ENCODE measurements at places on chromosomes 7 and 10.

- no peak for DNase-seq
These were observed 128.5 kb downstream of the KIF20B start for GRCh38 chr10:89829887-89830269.

DNA sequence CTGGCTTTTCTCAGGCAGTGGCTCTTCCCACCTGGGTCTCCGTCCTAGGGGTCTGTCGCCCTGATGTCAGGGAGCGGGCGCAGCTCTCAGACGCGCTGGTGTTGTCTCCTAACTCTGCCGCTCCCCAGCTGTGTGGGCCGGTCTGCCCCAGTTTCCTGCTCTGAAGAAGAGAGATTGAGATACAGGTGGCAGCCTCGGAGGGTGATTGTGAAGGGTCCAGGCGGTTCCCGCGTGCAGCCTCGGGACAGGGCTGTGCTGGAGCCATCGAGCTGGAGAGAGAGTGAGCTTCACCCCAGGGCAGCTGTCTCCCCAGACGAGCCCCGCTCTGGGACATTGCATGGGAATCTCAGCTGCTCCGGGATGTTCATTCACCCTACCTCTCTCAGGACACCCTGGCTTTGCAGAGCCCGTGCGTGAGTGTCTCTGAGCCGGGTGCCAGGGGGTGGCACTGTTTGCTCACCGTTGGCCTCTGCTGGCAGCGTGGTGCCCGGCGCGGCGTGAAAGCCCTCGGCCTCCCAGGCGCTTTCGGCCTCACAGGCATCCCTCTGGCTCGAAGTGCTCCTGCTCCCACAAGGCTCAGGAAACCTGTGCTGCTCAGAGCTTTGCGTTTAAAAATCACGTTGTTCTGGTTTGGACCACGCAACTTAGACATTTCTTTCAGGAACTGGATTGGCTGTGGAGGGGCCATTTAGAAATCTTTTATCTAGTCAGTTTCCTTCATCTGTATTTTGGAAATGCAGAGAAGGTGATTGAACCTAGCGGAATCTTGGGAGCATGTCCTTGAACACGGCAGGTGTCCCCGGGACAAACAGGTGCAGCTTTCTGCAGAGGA, 33.8 kb upstream of the ZFAND2A start:
- DNase-seq, result peak; percentile 57

DNA sequence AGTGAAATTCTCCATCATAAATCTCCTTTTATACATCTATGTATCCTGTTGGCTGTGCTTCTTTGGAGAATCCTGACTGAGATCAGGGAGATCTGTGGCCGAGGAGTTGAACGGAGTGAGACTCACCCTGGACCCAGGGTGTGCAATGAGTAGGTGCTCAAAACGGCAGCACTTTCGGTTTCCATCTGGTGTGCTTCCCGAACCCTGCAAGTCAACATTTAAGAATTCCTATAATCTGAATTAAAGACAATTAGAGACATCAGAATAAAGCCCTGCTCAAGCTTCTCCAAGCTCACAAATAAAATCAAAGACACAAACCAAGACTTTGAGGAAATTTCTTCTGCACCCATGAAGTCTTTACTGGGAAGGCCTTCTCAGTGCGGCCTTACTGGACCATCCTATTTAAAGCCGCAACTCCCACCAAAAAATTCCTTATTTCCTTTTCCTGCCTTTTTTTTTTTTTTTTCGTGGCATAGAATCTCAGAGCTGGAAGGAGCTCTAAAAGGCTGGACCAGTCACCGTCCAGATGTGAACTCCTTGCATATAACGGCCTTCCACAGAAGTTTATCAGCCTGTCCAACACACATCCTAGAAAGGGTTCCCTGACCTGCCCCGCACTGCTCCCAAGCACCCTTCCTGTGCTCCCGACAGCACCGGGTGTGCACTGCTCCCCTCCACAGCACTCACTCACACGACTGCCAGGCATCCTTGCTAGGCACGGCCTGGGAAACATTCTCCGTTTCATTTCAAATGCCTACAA, 29.7 kb downstream of the GNA12 start:
- DNase-seq, result no peak

DNA sequence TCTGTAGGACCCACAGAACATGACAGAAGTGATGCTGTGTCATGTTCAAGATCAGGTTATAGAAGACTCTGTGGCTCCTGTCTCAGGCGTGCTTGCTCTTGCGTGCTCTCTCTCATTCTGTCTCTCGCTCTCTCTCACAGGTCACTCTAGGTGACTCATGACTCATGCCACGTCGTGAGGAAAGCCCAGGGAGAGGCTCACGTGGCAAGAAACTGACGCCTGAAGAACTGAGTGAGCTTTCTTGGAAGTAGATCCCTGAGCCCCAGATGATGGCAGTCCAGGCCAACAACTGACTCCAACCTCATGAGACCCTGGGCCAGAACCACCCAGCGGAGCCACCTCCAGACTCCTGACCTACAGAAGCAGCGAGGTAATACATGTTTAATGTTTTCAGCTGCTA, 103.3 kb downstream of the DNMBP start:
- no peak for DNase-seq

- DNase-seq, result no peak
These were observed 35.5 kb downstream of the VIM start for GRCh38 chr10:17263580-17263979.

DNA sequence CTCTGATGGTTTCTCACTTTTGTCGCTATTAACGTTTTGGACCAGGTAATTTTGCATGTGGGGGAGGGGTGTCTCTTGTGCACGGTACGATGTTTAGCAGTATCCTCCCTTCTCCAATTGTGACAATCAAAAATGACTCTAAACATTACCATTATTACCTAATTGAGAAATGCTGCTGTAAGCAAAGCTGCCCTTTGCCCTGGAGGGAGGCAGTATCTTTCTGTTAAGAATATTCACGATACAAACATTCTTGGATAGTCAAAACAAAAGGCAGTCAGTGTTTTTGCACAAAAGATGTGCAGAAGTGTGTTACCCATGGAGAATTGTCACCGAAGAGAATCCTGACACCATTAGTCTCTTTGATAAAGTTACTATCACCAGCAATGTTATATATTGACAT, 9.6 kb downstream of the MALSU1 start:
- DNase-seq, result no peak

GRCh38 chr7:9945857-9946256, 1027.8 kb upstream of the PHF14 start:
- DNase-seq, result no peak

- peak; percentile 65 for DNase-seq
These were observed 112.5 kb upstream of the RHEB start for GRCh38 chr7:151631953-151632749.

DNA sequence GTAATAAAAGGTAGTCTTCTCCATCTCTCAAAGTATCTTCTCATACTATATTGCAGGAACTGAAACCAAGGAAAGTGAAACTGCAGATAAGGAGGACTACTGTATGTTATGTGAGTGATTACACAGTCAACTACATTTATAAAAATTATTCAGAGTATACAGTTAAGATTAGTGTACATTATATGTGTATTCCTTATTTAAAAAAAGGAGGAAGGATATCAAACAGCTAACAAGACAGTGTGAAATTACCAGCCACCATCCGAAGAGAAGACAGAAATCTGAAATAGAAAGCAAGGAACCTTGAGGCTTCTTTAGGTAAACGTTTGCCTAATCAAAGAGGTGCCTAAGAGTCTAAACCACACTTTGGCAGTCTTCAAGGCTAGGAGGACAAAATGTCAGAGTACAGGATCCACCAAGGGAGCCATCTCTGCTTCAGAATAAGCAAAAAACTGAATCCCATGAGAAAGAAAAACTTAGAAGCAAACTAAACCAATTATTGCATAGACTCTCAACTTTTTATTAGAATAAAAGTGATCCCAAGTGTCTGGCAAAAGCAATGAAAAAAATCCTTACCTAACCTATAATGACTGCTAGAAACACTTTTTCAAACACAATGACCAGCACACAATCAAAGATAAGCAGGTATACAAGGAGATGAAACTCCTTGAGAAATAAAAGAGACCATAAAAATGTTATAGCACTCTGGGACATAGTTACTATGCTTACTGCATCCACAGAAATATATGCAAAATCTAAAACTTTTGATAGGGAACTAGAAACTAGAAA, 6.4 kb downstream of the USP6NL start:
- no peak for DNase-seq

DNA sequence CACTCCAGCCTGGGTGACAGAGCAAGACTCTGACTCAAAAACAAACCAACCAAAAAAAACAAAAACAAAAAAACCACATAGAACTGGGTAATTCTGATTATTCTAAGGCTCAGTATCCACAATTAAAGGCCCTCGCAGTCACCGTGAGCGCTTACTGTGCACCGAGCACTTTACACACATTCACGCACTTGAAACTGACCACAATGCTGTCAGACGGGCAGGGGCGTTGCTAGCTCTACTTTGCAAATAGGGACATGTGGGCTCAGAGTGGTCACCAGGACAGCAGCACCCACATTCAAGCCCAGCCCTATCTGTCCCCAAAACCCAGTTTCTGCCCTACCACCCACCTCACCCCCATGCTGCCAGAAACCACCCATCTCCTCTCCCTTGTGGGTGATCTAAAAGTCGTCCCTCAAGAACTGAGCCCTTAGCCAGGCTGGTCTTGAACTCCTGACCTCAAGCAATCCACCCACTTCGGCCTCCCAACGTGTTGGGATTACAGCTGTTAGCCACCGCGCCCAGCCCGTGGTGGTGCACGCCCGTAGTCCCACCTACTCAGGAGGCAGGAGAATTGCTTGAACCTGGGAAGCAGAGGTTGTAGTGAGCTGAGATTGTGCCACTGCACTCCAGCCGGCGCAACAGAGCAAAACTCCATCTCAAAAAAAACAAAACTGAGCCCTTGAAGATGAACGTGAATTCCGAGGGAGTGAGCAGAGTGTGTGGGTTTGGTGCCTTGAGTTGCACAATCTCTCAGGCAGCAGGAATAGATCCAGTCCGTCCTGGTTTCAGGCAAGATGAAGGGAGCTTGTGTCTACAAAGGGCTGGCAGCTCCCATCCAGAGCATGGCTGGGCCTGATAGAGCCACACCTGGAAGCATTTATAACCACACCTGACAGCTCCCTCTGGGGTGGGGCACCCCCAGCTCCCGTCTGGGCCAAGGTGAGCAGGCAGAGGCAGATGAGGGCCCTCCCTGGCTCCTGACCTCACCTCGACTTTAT, 5.4 kb upstream of the HSPB1 start:
- no peak for DNase-seq

GRCh38 chr10:22324413-22324812, 3.5 kb downstream of the BMI1 start:
- DNase-seq, result no peak

DNA sequence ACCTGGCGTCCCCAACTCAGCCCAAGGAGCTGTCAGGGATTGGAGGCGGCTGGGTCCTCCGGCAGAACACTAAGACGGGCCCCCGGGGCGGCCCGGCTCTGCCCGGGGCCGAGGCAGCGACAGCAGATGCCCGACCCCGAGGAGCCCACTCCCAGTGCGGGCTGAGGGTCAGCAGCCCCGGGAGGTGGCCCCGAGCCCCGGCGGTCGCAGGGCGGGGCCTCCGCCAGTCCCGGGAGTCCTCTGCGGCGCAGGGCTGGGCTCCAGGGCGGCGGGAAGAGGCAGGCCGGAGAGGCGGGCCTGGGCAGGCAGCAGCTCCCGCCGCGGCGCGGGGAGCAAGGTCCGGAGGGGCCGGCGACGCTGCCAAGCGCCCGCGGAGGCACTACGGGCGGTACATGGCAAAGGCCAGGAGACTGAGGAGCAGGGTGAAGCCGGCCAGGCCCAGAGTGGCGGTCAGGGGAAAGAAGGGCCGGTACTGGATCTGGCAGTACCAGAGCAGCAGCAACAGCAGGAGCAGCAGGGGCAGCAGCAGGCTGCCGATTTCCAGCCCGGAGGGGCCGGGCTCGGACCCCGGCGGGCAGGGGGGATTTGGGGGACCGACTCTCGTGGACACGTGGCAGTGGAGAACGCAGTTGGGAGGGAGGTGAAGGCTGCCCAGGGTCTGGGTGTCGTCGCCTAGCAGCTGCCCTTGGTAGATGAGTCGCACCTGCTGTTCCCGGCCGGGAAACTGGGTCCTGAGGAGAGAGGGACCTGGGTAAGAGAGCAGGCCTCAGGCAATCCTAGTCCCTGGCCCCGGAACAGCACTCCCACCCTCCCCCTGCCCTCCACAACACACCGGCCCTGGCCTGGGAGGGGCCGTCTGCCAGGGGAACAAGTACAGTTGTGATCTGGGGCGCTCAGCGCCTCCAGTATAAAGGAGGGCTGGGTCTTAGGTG, 827 bp upstream of the FASTK start:
- DNase-seq, result no peak

- DNase-seq, result no peak
These were observed 6.4 kb downstream of the ATE1 start for GRCh38 chr10:121921238-121921931.

- DNase-seq, result no peak
These were observed 17.0 kb downstream of the CPA4 start for GRCh38 chr7:130309986-130310385.

GRCh38 chr7:132239422-132239994, 336.8 kb downstream of the PLXNA4 start:
- no peak for DNase-seq

- DNase-seq, result no peak
These were observed 68.9 kb downstream of the MET start for GRCh38 chr7:116740755-116741462.

GRCh38 chr10:99535764-99536337, 3.1 kb downstream of the NKX2-3 start:
- DNase-seq, result no peak

DNA sequence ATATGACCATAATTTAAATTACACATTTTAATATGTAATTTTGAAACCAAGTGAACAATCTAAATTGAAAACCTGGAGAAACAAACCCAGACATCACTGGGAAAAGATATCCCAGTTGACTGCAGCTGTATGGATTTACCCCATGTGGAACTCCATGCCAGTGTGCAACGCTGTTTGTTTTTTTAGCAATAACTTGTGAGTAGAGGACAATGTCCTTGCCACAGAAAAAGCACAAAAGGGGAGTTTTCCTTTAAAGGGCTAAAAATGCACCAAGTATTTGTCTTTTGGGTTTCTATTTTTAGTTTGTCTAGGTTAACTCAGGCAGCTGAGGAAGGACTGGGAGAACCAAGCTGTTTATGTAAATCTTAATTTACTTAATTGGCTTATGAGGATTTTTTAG, 15.1 kb upstream of the COL17A1 start:
- no peak for DNase-seq

DNA sequence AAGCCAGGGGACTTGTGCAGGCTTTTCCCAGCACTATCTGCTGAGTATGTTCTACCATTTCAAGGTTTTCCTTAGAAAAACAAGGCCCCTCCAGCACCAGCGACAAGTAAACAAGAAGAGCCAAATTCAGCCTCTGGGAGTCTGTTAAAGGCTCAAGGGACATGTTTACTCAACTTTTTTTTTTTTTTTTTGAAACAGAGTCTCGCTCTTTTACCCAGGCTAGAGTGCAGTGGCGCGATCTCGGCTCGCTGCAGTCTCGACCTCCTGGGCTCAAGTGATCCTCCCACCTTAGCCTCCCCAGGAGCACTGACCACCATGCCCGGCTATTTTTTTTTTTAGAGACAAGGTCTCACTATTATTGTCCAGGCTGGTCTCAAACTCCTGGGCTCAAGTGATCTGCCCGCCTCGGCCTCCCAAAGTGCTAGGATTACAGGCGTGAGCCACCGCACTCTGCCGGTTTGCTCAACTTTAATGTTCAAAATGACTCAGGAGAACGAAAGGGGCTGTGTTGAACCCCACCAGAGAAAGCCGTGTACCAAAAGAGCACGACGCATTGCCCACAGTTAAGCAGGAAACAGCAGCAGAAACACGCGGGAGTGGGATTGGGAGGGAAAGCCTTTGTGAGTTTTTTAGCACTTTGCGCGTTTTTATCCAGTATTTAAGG, 772 bp downstream of the PRDX3 start:
- no peak for DNase-seq

GRCh38 chr7:121334875-121335648, 6.3 kb downstream of the WNT16 start:
- no peak for DNase-seq
